ENCODE measurements at places on chromosomes 3 and 15.
A peak's percentile ranks its signal among the peaks of the same experiment; 100 is the strongest.

DNA sequence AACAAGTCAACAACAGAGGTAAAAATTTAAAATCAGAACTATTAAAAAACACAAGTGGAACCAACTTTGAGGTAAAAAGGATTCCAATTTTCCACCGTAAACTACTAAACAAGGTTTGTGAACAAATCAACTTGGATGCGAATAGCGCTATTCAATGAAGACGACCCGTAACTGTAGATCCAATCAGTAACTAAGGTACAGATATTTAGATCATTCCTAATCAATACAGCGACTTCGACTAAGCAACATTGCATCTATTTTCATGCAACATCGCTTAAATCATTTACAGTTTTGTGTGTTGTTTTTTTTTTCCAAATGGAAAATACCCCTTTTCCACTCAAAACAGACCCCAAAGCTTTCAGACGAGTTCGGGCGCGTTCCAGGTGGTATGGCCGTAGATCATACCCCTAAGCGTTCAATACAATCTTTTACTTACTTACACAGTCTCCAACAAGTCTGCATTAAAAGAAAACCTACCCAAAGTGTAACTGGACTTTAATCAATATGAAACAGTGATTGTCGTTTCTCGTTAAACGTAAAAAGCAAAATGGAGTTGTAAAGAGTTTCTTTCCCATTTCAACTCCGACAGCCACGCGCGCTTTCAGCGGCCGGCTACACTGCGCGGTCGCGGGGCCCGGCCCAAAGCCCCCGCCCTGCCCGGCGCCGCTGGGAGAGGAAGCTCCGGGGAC, 786 bp downstream of the RHOA start:
- no peak for DNase-seq

- DNase-seq, result no peak
Observed at GRCh38 chr15:60901647-60902046, 327.5 kb downstream of the RORA start.

DNA sequence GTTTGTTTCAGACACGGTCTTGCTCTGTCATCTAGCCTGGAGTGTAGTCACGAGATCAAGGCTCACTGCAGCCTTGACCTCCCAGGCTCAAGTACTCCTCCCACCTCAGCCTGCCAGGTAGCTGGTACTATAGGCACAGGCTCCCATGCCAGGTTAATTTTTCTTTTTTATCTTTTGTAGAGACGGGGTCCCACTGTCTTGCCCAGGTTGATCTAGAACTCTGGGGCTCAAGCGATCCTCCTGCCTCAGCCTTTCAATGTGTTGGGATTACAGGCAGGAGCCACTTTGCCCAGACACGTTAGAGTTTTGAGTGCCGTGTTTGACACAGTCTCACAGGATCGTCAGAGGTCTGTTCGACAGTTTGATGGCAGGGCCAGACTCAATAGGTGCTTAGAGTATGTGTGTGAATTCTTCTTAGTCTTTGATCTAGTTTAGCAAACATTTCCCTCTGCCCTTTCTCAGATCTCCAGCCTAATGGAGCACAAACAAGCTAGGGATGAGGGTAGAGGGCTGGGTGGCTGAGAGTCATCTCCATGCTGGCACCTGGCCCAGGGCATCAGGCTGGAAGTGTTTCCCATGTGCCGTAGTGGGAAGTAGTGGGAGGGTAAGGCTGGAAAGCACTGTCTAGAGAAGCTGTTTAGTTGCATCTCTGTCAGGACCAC, 66.1 kb upstream of the DLG1 start:
- no peak for DNase-seq

DNA sequence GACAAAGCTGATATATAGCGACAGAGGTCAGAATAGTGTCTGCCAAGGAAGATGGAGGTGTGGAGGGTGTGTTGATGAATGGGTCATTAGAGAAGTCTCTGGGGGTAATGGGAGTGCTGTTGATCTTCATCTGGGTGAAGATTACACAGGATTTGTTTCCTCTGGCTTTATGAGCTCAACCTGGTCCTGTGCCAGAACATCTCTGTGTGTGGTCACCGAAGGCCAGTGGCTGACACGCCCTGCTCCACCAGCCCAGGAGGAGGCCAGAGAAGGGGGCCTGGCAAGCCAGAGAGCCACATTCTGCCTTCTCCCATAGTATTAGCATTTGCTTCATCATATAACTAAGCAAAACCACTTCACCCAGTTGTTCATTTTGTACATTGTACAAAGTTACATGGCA, 121.1 kb downstream of the ZNF621 start:
- no peak for DNase-seq

- DNase-seq, result no peak
Observed at GRCh38 chr3:98921957-98922356, 20.5 kb upstream of the DCBLD2 start.

DNA sequence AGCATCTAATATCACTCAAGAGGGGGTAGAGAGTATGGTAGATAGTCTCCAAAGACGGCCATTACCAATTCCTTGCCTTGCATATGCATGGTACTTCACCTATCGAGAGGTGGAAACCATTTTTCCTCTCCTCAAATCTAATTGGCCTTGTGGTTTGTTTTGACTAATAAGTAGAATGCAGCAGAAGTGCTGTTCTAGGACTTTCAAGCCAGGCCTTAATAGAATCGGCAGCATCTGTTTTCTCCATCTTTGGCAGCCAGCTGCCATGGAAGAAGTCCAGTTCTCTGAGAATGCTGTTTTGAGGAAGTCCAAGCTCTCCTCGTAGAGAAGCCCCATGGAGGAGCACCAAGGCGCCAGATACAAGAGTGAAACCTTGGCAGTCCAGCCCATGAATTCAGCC, 59.1 kb upstream of the RASGRP1 start:
- no peak for DNase-seq

DNA sequence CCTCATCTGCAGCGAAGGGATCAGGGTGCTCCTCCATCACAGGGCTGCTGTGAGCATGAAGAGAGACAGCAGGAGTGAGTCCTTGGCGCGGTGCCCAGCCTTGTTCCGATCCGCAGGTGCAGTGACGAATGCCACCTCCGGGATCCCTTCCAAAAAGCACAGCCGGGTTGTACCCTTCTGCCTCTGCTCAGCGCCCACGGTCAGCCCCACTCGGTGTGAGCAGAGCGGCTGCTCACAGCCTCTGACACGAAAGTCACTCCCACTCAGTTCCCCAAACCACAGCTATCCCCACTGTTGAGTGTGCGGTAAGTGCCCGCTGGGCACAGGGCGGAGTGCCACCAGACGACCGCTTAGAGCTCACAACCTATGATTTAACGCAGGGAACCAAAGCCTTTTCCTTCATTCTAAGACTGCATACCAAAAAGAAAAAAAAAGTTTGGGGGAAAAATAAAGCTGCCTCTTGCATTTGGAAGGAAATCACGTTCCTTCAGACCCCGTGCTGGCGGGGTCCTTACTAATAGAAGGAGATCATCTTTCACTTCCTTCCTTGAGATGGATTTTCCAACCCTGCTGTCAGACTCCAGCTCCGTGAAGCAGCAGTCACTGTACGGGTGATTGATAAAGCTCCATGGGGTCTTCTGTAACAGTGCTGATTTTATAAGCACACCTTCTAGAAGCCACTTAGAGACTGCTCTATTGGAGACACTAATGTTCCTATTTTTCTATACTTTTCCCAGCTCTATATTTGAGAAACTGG, 34.7 kb upstream of the TUBGCP5 start:
- DNase-seq, result no peak

DNA sequence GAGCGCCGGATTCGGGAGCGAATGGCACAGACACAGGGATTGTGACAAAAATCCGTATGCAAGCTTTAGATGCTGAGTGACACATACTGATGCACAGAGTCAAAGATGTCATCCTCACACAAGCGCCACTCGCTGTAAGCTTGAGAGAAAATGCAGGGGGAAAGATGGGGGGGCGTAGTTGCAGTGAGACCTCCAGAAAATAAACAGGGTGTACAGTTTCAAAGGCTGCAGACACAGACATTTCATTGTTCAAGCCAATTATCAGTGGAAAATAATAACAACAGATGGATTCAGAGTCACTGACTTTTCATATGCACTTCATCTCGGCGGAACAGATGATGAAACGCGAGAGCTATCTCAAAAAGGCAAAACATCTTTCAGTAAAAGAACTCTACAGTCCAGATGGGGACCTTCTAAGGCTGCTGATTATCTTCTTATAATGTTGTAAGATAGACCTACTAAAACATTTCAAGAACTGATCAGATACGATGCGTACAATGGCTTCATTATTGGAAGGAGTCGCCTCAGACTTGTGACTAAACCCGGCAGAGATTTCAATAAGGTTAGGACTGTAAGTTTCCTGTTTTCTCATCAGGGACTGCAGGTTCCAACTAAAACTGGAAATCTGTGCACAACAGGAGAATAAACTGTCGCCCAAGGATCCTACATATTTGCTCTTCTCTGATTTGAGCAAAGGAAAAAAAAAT, 275.4 kb downstream of the FOXP1 start:
- no peak for DNase-seq

DNA sequence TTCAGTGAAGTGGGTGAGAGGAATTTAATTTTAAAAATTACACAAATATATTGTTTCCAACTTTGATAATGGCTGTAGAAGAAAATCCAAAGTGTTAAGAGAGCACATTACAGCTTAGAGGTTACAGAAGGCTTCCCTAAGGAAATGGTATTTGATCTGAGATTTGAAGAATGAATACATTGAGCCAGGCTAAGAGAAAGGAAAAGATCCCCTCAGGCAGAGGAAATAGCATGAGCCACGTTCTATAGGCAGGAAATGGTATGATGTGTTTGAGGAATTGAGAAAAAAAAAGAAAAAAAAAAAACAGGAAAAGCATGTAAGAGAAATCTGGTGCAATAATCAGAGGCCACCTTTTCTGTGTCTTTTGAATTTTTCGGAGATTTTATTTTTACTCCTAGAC, 48.6 kb downstream of the UNC13C start:
- no peak for DNase-seq

DNA sequence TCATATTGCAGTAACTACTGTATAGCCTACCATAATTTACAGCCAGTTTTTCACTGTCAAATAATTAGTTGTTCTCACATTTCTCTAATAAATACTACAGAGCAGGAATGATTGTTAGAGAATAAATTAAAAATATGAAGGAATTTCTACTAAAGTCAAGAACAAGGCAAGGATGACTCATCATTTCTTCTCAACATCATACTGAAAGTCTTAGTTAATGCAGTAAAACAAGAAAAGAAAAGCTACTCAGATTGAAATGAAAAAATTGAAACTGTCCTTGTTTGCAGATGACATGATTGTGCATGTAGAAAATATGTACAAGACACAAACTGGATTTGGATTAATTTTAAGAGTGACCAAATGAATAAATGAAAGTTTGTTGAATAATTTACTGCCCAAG, 608.2 kb downstream of the NSUN3 start:
- no peak for DNase-seq

DNA sequence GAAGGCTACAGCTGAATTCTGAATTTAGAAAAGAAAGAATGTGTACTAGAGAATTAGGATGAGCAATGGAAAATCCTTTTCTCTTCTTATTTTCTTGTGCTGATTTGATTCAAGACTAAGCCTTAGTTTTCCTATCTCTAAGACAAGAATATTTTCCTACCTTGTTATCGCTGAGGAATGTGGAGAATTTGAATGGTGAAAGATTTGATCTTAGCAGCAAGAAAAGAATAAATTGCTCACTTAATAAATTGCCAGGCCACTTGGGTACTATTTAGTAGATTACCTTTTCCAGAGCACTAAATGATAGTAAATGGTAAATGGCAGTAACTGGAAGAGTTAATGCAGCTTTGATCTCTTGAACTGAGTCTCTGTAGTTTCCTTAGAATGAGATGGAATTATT, 145.7 kb upstream of the MEIS2 start:
- DNase-seq, result no peak

GRCh38 chr3:49007771-49008528, 759 bp downstream of the WDR6 start:
- peak; percentile 82 for DNase-seq

- no peak for DNase-seq
Observed at GRCh38 chr3:24199775-24200247, 254.7 kb downstream of the NR1D2 start.

DNA sequence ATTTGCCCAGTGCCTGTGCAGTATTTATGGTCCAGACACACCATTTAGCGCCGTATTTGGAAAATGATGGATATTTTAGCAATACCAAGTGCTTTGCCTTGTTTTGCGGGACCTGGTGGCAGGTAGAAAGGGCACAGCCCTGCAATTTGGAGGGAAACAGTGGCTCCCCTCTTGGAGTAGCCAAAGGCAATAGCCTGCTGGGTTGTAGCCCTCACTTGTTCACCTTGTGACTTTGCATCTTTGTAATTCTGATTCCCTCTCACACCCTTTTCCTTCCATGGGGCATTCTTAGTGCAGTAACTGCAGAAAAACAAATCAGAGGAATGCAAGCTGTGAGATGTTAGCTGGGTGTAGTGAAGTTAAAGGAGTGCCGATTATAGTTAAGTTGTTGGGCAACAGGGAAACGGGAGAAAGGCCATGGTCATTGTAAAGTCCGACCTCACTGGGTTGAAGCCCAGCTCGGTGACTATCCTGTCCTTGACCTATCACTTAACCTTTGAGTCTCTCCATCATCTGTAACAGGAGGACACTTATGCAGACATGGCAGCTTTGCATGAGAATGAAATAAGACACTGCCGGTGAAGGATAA, 131.0 kb upstream of the KLHL25 start:
- DNase-seq, result no peak

GRCh38 chr3:129794311-129795185, 99.0 kb downstream of the TMCC1 start:
- DNase-seq, result no peak

GRCh38 chr3:72998466-72998865, 1.9 kb downstream of the PPP4R2 start:
- DNase-seq, result no peak

- DNase-seq, result no peak
Observed at GRCh38 chr3:33186524-33187367, 31.9 kb downstream of the SUSD5 start.
